WERI-Rb-1 (cell line): ENCODE measurements at places on chromosomes 7 and 10.

- no peak for DNase-seq
These were observed 2.5 kb upstream of the KEL start for GRCh38 chr7:142964502-142965246.

GRCh38 chr7:29500719-29501118, 62.9 kb upstream of the PRR15 start:
- no peak for DNase-seq

GRCh38 chr10:22315455-22316285, 518 bp upstream of the COMMD3 start:
- no peak for DNase-seq

DNA sequence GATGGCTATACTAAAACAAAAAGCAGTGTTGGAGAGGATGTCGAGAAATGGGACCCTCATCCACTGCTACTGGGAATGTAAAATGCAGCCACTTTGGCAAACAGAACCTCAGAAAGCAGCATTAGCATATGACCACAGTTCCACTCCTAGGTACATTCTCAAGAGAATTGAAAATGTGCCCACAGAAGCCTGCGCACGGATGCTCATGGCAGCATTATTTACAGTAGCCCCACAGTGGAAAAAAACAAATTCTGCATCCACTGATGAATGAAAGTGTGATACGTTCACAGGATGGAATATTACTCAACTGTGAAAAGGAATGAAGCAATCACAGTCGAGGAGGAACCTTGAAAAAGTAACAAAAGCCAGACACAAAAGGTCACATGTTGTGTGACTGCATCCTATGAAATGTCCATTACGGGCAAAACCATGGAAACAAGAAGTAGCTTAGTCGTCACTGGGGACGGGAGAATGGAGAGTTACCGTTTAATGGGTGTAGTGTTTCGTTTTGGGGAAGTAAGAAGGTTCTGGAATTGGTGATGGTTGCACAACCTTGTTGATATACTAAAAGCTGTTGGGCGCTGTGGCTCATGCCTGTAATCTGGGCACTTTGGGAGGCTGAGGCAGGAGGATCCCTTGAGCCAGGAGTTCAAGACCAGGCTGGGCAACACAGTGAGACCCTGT, 2.5 kb upstream of the UPK3B start:
- no peak for DNase-seq

DNA sequence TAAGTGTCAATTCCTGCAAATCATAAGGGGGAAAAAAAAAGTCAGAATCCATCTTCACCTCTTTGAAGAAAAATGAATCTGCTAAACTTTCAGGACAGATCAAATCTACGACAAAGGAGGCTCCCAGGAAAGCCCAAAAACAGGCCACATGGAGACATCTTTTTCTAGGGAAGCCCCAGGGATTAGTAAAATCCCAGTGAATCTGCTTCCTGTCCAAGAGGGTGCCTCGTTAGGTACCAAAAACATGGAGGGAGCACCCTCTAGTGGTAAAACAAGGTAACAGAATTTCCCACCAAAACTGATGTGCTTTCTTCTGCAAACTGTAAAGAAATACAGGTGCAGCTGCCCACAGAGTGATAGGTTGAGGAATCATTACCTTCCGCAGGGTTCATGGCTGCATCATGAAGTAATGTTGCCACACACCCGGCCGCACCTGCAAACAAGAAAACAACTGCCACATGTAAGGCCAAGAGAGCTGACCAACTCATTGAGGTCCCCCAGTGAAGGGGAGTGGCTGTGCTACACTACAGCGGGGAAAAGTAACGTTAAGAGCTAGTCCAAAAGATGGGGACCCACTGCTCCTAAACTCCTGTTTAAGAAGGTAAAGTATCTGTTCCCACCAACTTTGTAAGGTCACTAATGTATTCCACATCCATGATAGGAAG, 7.9 kb downstream of the SLC25A28 start:
- DNase-seq: peak; percentile 53

GRCh38 chr7:105261689-105262088, 127.0 kb downstream of the SRPK2 start:
- no peak for DNase-seq

DNA sequence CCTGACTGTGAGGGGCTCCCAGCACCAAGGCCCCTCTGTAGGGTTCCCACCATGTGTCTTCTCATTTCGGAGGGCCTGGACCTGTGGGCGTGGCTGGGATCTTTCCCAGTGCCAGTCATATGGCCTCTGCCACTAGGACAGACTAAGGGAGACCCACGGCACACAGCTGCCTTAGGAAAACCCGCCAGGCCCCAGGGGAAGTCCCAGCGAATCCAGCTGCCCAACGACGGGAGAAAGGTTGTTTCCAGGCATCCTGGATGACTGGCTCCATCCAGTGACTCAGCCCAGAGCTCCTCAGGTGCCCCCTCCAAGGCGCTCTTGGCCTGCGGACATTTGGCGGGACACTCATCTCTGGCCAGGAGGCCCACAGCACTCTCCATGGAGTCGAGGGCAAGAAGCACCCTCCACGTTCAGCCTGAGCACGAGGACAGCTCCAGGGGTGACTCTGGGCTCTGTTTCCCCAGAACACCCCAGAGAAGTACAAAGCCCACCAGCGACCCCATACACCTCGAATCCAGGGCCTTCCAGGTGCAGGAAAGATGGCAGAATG, 39.9 kb downstream of the PWWP2B start:
- no peak for DNase-seq

DNA sequence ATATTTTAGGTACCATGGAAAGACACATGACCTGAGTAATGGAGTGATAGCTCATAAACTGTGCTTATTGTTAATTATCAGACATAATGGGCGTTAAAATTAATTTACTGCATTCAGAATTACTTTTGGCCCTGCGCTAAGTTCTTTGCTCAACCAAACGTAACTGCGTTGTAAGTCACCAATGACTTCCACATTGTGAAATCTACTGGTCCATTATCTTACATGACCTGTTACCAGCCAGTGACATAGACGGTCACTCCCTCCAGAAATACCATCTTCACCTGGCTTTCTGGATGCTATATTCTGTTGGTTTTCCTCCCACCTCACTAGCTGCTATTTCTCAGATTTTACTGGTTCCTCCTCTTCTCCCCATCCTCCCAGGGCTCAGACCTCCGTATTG, 5.0 kb upstream of the GIGYF1 start:
- no peak for DNase-seq

DNA sequence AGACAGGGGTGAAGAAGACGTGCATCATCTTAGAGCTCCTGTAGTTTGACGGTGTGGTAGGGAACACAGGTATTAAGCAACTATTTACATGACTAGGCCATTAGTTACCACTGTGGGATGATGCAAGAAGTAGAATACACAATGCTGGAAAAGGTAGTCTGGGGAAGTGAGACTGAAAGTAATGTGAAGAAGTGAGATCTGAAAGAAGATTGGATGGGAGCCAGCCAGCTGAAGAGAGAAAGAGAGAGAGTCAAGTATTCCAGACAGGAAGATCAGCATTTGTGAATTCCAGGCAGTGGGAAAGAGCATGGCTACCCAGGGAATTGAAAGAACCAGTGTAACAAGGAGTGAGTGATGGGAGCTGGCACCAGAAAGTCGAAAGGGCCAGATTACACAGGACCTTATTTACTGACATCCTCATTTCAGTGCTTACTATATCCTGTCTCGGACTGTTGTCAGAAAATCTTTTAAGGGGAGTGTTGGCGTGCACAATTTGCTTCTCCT, 4.0 kb upstream of the CFAP58 start:
- no peak for DNase-seq

- no peak for DNase-seq
These were observed 21.7 kb downstream of the ST8SIA6 start for GRCh38 chr10:17432723-17433122.

DNA sequence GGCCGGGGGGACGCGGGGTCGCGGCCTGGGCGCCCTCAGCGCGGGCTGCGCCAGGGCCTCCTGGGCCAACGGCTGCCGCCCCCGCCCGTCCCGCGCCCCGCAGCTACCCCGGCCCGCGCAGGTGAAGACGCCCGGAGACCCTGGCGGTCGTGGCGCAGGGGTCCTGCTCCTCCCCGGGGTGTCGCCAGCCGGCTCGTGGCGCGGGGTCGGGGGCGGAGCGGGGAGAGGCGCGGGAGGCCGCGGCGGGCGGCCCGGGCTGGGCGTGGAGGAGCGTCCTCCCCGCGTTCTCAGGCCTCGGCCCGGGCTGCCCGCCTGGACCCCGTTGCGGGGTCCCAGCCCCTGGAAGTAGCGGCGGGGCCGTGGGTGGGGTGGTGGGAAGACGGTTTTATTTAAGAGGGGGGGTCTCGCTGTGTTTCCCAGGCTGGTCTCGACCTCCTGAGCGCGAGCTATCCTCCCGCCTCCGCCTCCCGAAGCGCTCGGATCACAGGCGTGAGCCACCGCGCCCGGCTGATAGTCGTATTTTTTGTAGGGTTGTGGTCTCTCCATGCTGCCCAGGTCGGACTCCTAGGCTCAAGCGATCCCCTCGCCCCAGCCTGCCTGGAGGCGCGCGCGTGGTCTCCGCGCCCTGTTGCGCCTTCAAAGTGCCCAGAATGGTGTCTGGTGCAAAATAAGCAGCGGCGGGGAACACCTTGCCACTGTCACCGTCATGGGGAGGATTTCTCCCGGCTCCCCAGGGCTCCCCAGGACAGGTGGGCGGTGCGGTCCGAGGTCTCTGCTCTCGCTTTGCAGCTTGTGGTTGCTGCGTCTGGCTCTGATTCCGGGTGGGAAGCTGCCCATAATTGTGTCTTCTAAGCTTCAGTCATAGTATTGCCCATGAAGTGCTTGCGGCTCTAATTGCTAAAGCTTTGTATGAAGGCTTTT, 15.3 kb upstream of the SUN1 start:
- DNase-seq: no peak

DNA sequence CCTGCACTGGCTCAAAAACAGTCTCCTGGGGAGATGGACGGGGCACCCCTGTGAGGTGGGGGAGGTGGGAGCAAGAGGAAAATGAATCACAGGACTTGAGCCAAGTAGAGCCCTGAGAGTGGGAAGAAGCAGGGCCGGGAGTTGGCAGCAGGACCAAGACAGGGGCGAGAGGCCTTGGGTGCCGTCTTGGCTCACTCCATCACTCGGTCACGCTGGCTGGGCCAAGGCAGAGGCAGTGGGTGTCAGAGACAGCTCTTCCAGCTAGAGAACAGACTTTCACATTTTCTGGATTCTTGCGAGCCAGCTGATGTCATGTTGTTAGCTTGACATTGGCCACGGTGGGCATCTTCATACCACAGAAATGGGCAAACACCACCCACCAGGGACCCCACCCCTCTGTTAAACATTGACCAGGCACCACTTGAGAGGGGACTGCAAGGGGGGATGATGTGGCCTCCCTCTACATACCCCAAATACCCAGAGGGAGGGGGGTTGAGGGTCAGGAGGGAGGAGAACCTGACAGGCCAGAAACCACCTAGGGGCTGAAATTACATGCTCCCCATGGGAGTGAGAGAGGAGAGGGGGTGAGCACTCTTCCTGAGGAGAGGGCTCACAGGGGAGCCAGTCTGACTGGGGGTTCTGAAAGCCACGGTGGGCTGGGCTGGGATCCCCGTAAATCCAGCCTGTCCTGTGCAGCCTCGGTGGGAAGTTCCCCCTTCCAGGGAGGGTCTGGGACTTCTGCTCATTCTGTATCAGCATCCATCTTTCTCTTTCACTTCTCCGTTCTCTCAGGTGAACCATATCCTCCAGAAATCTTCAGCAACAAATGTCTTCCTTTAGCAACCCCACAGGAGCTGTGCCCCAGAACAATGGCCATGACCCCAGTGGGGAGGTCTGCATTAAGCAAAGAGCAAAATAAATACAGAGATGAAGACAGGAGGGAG, 19.6 kb downstream of the CAMK2B start:
- no peak for DNase-seq

GRCh38 chr10:122756656-122757055, 57.0 kb upstream of the C10orf120 start:
- no peak for DNase-seq

DNA sequence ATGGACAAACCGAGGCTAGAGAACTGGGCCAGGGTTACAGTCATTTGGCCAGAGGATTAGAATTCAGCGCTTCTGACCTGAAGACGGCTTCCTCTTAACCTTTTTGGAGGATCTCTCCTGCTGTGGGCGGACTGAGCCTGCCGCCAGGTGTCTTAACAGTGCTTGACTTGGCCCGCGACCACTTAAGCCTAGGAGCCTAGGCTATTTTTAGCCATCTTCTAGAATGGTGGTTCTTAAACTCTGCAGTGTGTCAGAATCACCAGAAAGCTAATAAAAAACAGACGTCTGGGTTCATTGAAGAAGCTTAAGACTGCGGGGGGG, 722 bp downstream of the MDH2 start:
- DNase-seq: peak; percentile 49

GRCh38 chr7:80403686-80404241, 108.1 kb downstream of the GNAT3 start:
- no peak for DNase-seq

GRCh38 chr7:2114052-2114451, 118.7 kb downstream of the MAD1L1 start:
- no peak for DNase-seq
